ENCODE measurements at places on chromosomes 6 and 20.

GRCh38 chr20:1823450-1823844 lies 71.8 kb upstream of the SIRPA start:
- DNase-seq, result no peak

DNA sequence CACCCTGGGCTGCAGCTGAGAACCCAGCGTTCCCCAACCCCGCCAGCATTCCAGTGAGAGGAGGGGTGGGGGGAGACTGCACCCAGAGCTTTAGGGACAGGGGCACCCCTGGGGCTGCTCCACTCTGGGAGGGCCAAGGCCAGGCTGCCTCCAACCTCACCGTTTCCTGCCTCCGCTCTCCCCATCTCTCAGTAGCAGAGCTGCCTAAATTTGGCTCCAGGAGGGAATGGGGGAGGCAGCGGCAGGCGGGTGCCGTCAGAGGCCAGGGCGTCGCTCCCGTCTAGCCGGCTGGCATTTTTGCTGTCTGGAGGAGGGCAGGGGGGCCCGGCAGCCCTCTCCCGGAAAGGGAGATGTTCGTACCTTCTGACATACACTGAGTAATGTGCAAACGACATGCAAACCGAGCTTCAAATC lies 46.6 kb downstream of the NOL4L start:
- DNase-seq, result no peak

DNA sequence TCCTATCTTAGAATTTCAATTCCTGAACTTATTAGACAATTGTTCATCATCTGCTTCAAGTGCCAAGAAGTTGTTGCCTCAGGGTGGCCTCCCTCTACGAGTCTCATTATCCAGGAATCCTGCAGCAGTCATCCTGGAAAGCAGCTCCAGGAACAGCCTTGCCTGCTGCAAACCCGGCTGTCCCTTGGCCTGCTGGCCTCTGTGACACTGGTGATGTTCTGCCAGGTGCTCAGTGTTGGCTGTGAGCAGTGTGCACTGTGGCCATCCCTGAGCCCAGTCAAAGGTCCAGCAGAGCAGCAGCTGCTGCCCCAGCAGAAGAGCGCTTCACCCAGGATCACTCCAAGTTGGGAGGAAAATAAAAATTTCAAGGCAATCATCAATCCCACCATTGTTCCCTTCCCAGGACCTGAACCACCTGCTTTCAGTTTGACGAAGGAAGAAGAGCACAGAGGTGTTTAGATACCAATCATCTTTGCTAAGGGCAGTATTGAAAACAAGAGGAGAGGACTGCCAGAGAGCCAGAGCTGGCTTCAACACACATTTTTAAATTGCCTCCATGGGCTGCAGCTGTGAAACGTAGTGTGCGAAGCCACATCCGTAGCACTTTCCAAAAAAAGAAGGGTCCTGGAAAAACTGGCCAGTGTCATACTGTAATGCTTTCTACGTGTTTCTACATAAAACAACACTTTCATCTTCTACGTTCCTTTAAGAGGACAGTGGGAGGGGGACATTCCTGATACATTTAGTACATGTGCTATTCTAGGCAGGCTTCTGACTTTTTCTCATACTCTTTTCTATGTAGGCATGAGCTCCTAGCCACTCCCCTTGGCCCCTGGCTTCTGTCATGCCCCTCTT lies 7.2 kb upstream of the FAM50B start:
- DNase-seq, result no peak

DNA sequence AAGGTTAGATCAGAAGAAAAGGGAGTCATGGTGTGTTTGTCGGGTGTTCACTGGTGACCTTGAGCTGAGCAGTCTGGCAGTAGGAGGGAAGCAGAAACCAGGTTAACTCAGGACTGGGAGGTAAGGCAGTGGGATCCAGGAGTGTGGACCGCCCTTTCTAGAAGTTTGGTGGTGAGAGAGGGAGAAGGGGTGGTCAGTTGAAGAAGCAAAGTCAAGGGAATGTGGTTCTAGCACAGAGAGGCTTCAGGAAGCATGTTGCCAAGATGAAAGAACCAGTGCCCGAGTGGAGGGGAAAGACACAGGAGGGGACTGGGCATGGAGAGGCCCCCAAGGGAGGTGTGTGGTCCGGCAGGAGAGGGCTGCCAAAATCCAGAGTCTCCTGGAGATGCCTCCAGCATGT lies 3.6 kb downstream of the MAPK13 start:
- DNase-seq, result no peak

All from CD4-positive, alpha-beta T cell treated with Interferon alpha-2 for 1 hour (primary cell).